Tibial artery (tissue), 4 donors: ENCODE measurements at places on chromosomes 12 and 14.

DNA sequence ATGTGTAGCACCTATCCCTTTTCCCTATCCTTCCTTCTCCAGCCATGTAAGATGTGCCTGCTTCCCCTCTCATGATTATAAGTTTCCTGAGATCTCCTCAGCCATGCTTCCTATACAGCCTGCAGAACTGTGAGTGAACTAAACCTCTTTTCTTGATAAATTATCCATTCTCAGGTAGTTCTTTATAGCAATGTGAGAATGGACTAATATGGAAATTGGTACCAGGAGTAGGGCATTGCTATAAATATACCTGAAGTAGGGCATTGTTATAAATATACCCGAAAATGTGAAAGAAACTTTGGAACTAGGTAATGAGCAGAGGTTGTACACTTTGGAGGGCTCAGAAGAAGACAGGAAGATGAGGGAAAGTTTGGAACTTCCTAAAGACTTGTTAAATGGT is 48.9 kb downstream of the SDR9C7 start:
- DNase-seq, result no peak

GRCh38 chr12:52590021-52590420 is 11.2 kb downstream of the KRT72 start:
- peak; percentile 2 for DNase-seq

GRCh38 chr14:92866181-92866752 is 56.7 kb upstream of the CHGA start:
- no peak for DNase-seq

DNA sequence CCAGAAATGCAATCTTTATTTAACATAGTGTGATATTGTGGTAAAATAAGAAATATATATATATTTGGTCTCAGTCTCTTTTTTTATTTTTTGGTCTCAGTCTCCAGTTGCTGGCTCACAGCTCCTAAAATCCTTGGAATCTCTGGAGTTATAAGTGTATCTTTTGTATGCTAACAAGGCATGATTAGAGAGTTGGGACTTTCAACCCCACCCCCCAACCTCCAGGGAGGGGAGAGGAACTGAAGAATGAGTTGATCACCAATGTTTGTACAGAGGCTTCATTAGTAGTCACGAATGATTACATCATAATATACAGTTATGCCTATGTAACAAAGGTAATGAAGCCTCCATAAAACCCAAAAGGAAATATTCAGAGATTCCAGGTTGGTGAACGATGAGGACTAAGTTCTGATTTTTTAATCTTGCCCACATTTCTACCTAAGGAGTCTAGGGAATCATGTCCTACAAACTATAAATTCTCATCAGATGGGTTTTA is 22.8 kb upstream of the LALBA start:
- no peak for DNase-seq

DNA sequence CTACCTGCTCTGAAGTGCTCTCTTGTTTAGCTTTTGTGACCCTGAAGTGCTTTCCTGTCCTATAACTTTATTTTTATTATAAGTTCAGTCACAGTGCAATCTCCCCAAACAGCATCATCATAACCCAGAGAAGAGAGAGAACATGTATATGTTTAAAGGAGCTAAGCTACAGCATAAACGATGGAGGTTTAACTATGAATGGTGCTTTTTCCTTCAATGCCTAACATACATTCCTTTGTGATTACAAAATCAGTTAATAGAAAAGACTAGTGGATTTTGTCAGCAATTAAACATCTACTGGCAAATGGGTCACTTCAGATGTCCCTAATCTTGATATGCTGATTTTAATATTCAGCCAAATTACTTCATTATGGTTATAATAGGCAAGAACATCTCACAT is 46.4 kb downstream of the ZFYVE21 start:
- no peak for DNase-seq

DNA sequence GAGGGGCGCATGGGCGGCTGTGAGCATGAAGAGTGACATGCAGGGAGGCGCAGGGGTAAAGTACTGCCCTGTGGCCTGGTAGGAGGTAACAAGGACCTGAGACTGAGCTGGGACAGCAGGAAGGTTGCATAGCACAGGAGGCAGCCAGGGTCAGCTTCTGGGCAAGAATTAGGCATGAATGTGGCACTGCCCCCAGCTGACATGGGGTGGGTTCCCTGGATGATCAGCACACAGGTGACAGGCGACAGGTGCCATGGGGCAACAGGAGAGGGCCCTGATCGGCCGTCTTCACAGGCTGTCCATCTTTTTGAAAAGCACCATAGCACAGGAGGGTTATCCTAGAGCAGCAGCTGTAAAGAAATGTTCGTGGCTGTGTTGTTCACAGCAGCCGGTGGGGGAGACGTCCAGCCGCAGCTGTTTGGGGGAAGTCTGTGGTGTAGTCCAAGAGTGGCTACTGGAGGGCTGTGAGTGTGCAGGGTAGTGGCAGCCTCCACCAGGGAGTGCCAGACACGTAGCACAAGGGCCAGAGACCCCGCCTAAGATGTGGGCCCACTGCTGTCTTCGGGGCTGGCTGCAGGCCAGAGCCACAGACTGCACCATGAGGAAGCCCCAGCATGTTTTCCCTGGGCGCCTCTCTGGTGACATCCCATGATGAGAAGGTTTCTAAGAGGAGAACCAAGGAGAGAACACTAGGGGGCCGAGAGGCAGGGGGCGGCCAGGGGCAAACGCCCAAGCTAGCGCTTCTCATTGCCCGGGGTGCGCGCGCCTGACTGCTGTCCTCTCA is 8.4 kb downstream of the CLBA1 start:
- no peak for DNase-seq

- DNase-seq, result no peak
Measured at GRCh38 chr14:58801086-58801485, 163.3 kb downstream of the DACT1 start.

GRCh38 chr14:89915114-89915878 is 39.2 kb downstream of the EFCAB11 start:
- peak; percentile 74 for DNase-seq

GRCh38 chr12:9404469-9405260 is 196.5 kb upstream of the PZP start:
- DNase-seq, result no peak

- no peak for DNase-seq
Measured at GRCh38 chr12:49937639-49938300, 12.8 kb upstream of the AQP2 start.

DNA sequence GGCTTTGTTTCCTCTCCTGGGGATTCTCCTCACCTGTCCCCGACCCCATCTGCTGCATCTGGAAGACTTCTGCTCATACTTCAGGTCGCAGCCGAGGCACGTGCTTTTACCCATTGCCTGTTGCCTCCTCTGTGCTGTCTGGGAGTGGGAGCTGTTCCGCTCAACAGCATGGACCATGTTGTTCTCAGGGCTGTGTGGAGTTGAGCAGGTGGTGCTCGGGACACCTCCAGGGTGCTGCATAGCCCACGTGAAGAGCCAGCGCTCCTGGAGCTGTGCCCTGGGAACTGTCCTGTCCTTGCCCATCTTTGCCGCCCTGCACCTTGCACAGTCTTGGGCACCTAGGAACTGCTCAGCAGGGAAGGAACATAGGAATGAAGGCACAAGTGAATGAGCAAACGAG is 62.4 kb downstream of the IQSEC3 start:
- DNase-seq, result no peak

- DNase-seq, result no peak
Measured at GRCh38 chr12:24014915-24015832, 65.7 kb upstream of the SOX5 start.

DNA sequence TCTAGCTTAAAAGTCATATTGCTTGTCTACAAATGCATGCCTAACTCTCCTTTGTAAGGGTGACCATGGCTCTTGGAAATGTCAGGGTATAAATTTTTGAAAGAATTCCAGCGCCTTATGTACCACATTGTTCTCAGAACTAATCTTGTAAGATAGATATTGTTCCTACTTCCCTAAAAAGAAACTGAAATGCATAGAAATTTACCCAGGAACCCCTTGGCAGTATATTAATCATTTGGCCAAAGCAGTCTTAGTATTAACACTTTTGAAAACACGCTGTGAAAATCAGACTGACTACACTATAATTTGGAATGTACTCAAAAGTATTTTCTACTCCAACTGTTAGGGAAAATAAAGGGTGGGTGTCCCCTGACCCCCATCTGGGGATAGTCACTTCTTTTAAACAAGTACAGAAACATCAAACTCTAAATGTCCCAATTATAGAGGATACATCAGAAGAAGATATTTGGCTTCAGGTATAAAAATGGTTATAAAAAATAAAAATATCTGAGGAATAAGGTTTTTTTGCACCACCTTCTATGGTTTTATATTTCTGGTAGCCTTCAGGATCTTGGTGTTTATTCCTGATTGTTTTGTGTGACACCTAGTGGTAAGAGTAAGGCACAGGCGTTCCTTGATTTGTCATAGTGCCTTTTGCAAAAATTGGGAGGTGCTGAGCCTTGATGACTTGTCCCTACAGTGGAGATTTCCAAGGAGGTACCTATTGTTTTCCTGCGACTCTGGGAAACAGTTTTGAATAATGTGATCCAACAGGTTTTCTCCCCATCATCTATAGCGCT is 2.2 kb upstream of the NFKBIA start:
- no peak for DNase-seq

DNA sequence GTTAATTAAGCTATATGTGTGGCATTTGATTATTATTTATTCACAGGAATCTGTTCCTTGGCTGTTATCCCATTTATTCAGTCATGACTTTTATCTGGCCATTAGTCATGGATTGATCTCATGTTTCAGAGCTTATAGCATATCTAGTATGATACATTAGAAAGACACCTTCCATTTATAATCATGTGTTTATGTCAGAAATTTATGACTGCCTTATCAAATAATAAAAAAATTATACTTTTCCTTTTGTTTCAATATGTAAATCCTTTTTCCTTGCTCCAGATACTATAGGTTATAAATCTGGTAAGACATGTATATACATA is 248.0 kb upstream of the PDE3A start:
- DNase-seq, result no peak

GRCh38 chr12:58988643-58989344 is 68.5 kb upstream of the LRIG3 start:
- DNase-seq, result no peak

DNA sequence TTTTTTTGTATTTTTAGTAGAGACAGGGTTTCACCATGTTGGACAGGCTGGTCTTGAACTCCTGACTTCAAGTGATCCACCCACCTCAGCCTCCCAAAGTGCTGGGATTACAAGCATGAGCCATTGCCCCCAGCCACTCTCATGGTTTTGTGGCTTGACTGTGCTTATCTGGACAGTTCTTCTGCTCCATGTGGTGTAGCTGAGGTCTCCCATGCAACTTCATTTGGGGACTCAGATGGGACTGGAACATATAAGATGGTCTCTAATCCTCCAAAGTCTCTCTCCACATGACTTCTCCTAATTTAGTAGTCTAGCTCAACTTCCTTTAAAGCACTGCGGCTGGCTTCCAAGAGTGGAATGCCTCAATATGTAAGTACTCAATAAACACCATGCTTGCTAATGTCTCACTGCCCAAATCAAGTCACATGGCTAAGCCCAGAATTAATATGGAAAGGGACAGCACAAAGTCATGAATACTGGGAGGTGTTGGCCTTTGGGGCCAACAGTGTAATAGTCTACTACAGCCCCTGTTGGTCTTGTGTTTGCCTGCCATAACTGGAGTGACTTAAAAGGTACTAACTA is 7.4 kb downstream of the INHBC start:
- DNase-seq, result no peak

- DNase-seq, result no peak
Measured at GRCh38 chr14:49578141-49578540, 8.0 kb downstream of the RPS29 start.

GRCh38 chr14:72709916-72710611 is 183.8 kb downstream of the DPF3 start:
- no peak for DNase-seq
